ENCODE measurements at places on chromosomes 12 and 14.

DNA sequence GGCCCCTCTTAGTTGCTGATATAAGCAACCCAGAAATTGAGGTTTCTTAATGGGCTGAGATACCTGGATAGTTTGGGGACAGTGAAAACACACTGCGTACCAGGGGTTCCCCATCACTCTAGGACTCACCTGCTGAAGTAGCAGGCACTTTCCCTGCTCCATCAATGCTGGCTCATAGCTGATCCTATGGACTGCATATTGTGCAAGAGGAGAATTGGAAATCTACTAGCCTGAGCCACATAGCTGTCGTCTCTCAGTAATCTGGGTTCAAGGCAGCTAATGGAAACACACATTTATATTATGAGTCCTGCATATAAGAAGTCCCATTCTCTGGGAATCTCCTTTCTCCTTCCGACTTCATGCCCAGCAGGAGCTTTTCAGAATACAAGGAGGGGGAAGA lies 7.3 kb upstream of the DUSP6 start:
- no peak for DNase-seq

GRCh38 chr14:83632375-83632774 lies 1897.6 kb upstream of the FLRT2 start:
- no peak for DNase-seq

- DNase-seq: no peak
Observed at GRCh38 chr14:33709283-33709682, 241.6 kb downstream of the EGLN3 start.

DNA sequence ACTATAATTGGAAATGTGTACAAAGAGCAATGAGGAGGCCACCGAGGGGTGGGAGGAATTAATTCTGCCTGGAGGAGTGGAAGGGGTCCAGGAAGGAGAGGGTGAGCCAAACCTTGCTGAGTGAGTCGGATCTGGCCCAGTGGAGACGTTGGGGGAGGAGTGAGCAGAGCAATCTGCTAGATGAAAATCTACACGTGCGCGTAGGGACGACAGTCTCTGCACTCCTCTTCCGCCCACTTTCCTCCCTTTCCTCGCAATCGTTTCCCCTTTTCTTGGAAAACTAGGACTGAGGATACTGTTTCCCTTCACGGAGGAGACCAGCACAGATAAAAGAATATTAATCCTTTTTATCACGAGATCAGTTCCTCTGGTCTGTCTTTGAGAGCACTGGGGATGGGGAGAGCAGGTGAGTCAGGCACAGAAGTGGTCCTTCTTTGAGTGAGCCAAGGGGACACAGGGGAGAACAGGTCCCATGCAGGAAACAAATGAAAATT lies 2.9 kb upstream of the NAB2 start:
- DNase-seq: no peak

GRCh38 chr14:72554401-72554800 lies 339.5 kb downstream of the DPF3 start:
- DNase-seq: no peak

- no peak for DNase-seq
Observed at GRCh38 chr12:13090054-13090453, 13.4 kb downstream of the GSG1 start.

DNA sequence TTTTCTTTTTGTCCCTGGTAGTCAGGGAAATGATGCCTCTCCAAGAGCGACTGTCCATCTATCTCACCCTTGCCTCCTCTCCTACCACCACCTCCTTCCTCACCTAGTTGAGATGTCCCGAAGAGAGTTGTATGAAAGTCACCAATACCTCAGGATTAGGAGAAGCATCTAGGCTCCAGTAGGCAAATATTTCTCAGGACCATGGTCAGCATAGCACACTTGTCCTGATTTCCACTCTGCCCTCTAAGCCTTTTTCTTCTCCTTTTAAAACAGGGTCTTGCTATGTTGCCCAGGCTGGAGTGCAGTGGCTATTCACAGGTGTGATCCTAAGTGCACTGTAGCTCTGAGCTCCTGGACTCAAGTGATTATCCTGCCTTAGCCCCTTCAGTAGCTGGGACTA lies 268.4 kb upstream of the PELI2 start:
- DNase-seq: no peak

DNA sequence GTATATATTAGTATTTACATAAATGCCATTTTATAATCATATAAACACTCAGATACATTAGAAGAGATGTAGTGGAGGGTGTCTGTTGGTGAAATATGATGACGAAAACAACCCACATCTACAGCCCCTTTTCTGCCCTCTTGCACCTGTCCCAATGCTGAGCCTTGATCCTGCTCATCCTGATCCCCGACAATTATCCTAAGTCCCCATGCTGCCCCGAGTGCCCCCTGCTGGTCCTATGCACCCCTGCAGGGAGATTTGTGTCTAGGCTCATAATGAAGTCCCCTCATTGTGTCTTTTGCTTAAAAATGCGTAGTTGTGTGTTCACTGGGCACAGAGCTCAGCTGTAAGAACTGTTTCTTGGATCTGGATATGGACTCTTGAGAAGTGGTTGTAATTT lies 554.5 kb downstream of the TMEM121 start:
- no peak for DNase-seq

- DNase-seq: no peak
Observed at GRCh38 chr14:53711205-53711604, 245.4 kb downstream of the BMP4 start.

DNA sequence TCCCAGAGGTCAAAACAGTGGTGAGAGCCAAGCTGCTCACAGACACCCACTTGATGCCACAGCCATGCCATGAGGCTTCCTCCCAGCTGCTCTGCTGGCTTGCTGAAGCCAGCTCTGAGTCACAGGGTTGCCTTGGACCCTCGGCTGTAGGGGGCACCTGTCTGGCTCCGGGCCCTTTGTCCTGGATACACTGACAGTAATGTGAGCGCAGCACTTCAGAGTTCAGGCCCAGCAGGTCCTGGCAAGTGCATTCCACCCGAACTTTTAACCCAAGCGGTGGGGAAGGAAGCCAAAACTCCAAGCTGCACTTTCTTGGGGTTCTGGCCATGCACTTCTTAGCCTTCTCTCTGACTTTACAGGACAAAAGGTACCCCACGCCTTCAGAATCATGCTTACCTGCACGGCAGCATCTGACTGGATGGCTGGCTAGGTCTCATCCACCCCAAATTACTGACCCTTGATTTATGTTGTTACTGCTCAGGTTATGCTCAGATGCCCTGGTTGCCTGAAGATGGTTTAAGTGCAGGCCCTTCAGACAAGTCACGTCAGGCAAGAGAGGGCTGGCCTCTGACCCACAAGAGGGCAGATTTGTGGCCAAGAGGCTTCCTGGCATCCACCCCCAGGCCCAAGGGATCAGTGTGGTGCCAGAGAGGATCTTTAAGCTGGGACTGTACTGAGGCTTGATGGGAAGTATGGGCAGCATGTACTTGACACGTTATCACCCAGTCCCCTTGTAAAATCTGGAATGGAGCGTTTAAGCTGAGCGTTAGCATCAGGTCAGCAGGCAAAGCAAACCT lies 24.8 kb downstream of the SLC25A29 start:
- no peak for DNase-seq

GRCh38 chr14:32009976-32010581 lies 67.0 kb upstream of the ARHGAP5 start:
- no peak for DNase-seq

GRCh38 chr14:78851189-78851588 lies 681.0 kb downstream of the NRXN3 start:
- no peak for DNase-seq

Measured in COR-L47 (cell line).